ENCODE measurements at places on chromosomes 6 and 20.

DNA sequence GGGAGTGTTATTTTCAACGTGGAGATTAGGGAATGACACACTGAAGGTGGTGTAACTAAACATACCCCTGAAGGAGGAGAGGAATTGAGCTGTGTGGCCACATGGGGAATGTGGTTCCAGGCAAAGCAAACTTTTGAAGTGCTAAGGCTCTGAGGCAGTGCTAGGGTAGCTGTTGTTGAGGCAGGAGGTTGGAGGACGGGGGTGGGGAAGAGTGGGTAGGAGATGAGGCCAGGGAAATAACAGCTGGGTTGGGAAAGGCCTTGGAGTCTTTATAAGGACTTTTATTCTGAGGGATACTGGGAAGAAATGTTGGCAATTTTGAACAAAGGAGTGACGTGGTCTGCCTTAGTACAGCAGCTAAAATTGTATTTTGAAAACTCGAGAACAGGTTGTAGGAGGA is 13.0 kb downstream of the RPRD1B start:
- DNase-seq = no peak

DNA sequence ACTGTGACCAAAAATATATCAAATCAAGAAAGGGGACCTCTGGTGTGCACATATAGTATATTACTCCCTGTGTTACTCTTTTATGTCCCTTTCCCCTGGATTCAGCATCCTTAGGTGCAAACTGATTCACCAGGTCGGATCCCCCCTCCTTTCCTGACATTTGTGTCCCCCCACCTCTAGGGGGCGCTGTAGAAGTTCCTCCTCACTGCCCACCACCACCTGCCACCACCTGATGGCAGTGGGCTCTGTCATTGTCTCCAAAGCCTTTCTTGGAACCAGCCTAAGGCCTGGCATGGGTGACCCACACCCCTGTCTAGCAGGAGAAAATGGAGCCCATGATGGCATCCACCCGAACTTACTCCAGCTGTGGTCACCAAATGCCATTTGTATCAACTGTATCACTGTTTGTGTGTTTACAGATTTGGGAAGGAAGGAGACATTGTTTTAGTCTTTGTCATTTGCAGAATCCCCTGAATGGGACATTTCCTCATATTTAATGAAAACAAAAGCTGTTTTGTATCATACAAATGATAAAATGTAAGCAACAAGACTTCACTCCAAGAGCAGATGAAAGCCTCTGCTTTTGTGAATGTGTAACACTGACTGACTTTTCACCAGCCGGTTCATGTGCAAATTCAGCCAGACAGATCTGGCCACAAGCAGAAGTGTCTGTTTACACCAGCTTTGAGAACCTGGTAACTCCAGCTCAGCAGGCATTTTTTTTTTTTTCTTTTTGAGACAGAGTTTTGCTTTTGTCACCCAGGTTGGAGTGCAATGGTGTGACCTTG is 66.2 kb downstream of the ARMC2 start:
- no peak for DNase-seq

DNA sequence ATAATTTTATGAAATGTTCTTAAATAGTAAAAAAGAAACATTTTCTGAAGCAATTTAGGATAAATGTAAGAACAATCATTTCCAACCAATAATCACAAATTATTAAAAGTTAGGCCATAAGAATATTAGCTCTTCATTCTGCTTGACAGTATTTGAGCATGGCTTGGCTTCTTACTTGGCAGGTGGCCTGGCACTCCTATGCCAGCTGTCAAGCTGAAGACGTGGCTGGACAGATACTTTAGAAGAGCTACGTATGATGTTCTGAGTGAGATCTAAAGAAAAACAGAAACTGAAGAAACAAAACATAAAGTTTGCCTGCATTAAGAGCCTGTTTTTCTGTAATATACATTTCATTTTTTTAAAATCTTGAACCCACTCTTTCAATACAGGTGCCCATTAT is 438.9 kb downstream of the GRIK2 start:
- DNase-seq = no peak

DNA sequence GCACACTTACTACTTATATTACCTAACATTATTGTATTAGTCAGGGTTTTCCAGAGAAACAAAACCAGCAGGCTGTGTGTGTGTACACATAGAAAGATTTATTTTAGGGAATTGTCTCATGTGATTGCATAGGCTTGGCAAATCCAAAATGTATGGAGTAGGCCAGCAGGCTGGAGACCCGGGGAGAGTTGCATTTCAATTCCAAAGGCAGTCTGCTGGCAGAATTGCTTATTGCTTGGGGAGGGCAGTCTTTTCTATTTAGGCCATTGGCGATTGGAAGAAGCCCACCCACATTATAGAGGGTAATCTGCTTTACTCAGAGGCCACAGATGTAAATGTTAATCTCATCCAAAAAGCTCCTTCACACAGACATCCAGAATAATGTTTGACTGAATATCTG is 157.0 kb downstream of the ADGRG6 start:
- no peak for DNase-seq

- DNase-seq = no peak
Observed at GRCh38 chr6:127458817-127459216, 372 bp downstream of the KIAA0408 start.

DNA sequence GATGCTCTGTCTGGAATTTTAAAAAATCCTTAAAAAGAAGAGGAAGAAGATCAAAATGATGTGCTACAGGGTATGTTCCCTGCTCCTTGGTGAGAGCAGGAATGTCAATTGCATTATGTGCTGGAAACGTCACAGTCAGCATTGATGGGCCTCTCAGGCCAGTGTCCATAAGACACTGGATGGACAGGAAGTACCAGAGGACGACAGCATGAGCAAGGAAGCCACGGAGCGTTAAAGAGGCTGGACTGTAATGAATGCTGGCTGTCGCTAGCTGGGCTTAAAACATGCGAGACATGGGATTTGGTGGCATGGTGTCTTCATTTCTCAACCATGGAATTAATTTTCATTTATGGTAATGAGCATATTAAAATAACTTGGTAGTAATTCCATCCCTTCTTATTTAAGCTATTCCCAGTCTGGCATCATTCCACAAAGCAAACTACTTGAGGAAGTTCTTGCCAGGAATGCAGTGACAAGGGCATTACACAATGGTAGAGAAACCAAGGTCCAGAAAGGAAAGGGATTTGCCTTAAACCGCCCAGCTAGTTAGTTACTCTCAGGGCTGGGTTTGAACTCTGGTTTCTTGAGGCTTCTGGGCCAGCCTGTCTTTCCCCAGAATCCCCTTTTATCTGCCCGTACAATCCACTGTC is 166.6 kb upstream of the SOX4 start:
- no peak for DNase-seq

DNA sequence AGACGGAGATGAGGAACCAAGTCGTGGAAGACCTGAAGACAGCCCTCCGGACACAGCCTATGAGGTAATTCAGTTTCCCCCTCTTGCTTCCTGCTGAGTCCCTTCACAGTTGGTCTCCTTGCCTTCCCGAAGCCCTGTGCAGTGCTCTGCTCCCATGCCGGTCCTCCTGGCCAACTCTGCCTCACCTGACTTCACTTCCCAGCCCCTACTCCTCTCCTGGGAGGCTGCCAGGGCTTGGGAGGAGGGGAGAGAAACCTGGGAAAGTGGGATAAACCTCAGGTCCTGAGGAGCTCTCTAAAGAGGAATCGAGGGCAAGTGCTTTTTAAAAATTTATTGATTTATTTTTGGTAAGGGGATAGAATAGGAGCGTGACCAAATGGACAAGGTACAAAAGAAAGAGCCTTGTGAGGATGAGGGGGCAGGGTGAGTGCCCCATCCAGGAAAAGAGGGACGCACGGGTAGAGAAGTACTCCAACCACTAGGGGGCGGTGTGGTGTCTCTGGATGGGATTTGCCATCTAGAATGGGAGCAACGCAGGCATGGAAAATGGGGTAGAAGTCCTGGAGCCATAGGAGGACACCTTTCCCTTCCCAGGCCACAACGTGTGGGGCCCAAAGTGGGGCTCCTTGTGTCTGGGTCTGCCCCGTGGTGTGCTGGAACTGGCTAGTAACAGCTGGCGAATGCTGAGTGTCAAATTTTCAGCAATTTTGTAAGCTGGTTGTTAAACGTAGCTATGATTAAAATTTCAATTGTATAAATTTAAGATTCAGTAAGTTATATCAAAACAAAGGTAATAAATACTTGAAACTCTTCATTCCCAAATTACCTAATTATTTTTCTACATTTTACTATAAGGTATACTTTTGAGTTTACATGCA is 69.0 kb downstream of the MOCS1 start:
- DNase-seq = no peak

DNA sequence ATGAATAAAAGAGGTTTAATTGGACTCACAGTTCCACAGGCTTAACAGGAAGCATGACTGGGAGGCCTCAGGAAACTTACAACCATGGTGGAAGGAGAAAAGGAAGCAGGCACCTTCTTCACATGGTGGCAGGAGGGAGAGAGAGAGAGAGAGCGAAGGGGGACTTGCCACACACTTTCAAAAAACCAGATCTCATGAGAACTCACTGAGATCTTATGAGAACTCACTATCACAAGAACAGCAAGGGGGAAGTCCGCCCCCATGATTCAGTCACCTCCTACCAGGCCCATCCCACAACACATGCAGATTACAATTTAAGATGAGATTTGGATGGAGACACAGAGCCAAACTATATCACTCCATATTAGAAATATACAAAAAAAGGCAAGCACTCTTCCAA is 6.1 kb upstream of the SIRPD start:
- DNase-seq = no peak

GRCh38 chr20:22425344-22426295 is 158.8 kb downstream of the FOXA2 start:
- no peak for DNase-seq

DNA sequence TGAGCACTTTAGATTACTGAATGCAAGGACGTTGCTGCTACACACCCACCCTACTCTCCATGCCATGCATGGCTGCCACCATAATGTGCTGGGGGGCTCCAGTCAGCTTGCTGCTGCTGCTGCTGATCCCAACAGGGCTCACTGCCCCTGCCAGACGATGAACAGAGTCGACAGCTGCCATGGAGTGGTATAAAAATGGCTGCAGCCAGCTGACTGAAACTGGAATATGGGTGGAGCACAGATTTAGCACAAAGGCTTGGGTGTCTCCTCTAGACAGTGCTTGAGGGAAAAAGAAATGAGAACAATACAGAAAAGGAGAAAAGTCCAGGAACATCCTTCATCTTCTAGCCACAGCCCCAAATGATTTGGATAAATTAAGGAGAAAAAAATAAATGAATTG is 150.7 kb downstream of the PDSS2 start:
- no peak for DNase-seq

DNA sequence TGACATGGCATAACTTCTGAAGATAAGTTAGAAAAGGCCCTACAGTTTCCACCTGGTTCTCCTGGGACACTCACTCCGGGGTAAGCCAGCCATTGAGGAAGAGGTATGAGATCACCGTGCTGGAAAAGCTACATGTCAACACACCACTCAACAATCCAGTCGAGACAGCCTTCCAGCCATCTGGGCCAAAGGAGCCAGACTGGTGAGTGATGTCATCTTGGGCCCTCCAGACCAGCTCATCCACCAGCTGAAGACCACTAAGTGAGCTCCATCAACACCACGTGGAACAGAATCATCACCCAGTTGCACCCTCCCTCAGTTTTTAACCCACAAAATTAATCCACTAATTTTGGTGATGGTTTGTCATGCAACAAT is 32.3 kb upstream of the RSPO4 start:
- DNase-seq = no peak

DNA sequence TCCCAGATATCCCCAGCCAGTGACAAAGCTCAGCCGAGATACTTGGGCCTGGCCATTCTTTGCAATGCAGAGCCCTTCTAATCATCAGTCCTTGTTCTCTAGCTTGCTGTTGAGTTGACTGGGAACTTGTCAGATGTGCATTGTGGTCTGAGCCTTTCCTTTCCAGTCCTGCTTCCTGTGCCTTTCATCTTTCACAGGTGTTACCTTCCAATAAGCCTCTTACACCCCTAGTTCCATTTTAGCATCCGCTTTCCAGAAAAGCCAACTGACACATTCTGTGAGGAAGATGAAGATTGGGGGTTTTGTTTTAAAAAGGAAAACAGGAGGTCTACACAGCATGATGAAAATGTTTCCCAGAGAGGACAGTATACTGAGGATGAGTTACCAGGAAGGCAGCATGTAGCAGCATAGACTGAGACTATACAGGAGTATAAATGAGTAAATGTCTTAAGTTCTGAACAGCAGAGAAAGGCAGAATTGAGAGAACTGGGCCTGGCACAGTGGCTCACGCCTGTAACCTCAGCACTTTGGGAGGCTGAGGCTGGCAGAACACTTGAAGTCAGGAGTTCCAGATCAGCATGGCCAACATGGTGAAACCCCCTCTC is 5.6 kb upstream of the CEP85L start:
- no peak for DNase-seq

- no peak for DNase-seq
Observed at GRCh38 chr6:56370127-56370540, 122.8 kb upstream of the COL21A1 start.

All from activated CD4-positive, alpha-beta T cell treated with anti-CD3 and anti-CD28 coated beads for 1 hour (primary cell).